ENCODE measurements at places on chromosomes 6 and 20. TPM values are rescaled to one million over a fixed set of nuclear protein-coding genes. Genes with fewer than 3 reads are reported as not detected.

Gene TMEM200A
- total RNA-seq, result 0.78 TPM

Gene AGER
- total RNA-seq, result 16.5 TPM

Gene ZNF165
- 4.0 TPM for total RNA-seq

Gene NMBR
- not detected for total RNA-seq

Gene SEL1L2
- total RNA-seq, result not detected

Gene TMX4
- total RNA-seq, result 35.9 TPM
